Stimulated activated CD8-positive, alpha-beta memory T cell treated with anti-CD3 and anti-CD28 coated beads, Interleukin-15, amount 100 ng/mL, for 24 hours (primary cell): ENCODE measurements at places on chromosomes 3 and 15.

DNA sequence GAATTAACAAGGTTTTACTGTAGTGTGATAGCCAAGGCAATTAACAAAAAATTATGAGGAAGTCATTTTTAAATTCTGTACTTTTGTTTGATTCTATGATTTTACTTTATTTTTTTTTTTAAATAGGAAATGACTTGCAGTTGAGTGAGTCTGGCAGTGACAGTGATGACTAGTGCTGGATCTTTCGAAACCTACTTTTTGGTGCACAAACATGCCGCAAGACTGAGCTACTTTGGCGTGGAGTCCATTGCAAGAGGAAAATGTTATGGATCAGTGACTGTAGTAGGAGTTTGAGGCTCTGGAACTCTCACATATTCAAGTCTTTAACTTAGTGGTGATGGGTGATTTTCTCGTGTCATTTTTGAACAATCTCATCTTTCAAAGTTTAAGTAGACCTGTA lies 11.6 kb downstream of the EAF1 start:
- DNase-seq = no peak

DNA sequence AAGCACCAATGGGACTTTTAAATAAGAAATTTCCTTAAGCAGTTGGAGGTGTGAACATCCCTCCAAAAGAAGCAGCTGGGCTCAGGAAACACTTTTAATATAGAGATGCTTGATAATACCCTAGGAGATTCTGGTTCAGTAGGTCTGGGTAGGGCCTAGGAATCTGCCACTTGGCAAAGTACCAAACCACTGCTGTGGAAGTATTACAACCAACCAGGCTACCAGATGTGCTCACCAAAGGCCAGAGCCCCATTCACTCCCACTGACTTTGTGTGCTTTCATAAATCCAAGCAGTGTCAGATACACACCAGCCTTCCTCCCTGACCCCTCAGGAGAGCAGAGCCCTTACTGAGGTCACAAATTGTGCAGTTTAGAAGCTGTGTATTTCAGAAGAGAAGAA lies 162.6 kb downstream of the CCNL1 start:
- DNase-seq = no peak

DNA sequence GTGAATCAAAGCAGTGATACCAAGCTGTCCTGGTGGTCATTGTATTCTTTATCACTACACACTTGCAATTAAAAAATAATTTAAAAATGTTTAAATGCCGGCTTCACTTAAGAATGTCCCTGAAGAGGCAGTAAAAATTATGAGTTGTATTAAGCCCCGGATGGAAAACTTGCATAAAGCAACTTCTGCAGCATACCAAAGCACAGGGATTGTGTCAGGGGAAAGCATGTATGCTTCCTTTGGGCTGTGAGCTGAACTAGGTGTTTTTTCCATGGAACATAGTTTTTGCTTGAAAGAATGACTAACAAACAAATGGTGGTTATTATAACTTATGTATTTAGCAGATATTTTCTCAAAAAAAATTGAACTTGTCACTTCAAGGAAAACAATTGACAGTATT lies 143.1 kb downstream of the ARNT2 start:
- DNase-seq = no peak

DNA sequence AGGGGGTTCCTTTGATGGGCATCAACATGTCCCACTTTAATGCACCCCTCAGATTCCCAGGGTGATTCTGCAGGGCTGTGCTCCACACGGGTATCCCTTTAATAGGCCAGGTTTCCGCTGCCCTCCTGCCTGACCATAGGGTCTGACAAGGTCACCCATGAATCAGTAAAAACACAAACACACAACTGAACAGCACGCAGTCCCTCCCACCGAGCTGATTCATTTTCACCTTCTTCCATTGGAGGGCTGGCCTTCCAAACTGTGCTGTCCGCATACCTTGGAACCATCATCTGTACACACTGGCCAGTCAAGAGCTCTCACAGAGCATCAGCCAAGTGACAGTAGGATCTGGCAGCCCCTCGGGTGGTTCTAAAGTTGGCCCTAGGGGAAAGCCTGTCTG lies 93.7 kb downstream of the FBLN2 start:
- DNase-seq = no peak

GRCh38 chr3:147388700-147389580 lies 17.4 kb downstream of the ZIC4 start:
- no peak for DNase-seq

DNA sequence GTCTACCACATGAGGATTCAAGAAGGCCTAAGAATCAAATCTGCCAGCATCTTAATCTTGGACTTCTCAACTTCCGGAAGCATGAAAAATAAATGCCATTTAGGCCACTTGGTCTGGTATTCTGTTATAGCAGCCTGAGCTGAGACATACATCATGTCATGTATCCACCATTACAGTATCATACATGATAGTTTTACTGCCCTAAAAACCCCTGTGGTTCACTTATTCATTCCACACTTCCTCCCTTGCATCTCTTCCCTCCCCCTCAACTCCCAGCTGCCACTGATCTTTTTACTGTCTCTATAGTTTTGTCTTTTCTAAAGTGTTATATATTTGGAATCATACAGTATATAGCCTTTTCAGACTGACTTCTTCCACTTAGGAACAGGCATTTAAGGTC lies 161.8 kb downstream of the SNRK start:
- no peak for DNase-seq

GRCh38 chr15:45126535-45127158 lies 3.0 kb downstream of the DUOXA1 start:
- DNase-seq = no peak

DNA sequence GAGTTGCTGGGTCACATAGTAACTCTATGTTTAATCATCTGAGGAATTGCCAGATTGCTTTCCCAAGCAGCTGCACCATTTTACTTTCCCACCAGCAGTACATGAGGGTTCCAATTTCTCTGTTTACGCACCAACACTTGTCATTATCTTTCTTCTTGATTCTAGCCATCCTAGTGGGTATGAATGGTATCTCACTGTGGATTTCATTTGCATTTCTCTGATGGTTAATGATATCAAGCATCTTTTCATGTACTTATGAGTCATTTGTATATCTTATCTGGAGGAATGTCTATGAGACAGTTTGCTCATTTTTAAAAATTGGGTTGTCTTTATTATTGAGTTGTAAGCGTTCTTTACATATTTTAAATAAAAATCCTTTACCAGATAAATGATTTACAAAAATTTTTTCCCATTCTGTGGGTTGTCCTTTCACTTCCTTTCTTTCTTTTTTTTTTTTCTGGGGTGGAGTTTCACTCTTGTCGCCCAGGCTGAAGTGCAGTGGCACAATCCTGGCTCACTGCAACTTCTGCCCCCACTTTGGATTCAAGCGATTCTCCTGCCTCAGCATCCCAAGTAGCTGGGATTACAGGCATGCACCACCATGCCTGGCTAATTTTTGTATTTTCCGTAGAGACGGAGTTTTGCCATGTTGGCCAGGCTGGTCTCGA lies 8.9 kb upstream of the SGO1 start:
- DNase-seq = no peak

GRCh38 chr15:72766780-72767179 lies 16.8 kb downstream of the ADPGK start:
- DNase-seq = no peak

GRCh38 chr3:48429317-48429959 lies 448 bp downstream of the PLXNB1 start:
- DNase-seq = peak; percentile 32

DNA sequence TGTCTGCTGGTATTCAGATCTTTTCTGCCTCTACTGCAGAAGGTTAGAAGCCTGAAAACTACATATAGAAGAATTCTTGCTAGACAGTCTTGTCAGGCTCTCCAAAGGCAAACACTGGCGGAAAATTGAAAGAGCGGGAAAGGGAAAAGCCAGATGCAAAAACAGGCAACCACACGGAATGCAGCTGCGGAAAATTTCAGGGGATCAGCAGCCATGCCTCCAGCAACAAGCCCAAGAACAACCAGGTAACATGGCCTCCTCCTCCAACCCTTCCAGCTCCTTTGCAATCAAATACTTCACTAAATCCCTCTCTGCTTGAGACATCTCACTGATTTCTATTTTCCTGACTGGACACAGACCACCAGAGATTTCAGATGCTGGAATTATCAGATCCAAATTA lies 9.6 kb downstream of the UBP1 start:
- DNase-seq = no peak

DNA sequence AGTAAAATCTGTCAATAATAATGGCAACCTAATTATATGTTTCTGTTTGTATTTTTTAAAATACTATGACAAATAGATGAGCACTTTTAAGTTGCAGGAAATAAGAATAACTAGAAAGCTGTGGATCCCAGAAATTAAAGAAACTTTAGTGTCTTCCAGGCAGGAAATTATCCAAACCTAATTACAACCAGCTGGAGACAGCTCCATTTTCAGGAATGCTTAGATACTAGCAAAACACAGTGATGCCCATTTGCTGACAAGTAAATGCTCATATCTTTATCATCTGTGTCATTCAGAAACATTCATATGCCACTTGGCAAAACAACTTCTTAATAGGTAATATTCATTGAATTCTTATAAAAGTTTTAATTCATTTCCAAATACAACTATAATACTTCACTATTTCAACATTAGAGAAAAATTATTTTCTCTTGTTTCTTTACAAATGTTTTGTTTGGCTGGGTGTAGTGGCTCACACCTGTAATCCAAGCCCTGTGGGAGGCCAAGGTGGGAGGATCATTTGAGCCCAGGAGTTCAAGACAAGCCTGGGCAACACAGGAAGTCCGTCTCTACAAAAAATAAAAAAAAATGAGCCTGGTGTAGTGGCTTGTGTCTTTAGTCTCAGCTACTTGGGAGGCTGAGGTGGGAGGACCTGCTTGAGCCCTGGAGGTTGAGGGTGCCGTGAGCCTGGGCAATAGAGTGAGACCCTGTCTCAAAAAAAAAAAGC lies 169.1 kb upstream of the TSPAN3 start:
- no peak for DNase-seq

DNA sequence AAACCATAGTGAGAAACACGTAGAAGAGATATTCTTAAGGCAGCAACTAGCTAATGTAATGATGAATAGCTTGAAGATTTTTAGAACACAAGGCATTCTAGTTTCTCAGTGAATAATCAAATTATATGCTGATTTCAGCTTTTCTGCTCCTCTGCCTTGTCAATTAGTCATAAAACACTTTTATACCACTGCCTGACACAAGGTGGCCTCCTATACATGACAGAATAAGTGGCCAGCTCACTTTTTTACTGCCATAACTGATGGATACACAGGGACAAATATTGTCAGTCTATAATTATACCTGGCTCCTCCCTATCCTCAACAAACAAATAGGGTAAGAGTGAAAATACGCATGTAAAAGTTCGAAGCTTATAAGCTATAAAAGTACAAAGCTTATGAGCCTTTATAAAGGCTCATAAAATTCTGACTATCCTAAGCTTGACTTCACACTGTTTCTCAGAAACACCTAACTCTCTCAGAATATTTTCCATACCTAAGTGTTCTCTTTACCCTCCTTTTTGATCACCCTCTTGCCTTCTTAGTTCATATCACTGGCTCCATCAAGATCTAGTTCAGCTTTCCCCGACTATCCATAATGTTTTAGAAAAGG lies 81.6 kb downstream of the HERC1 start:
- no peak for DNase-seq
